ENCODE measurements at places on chromosomes 11 and 22.

DNA sequence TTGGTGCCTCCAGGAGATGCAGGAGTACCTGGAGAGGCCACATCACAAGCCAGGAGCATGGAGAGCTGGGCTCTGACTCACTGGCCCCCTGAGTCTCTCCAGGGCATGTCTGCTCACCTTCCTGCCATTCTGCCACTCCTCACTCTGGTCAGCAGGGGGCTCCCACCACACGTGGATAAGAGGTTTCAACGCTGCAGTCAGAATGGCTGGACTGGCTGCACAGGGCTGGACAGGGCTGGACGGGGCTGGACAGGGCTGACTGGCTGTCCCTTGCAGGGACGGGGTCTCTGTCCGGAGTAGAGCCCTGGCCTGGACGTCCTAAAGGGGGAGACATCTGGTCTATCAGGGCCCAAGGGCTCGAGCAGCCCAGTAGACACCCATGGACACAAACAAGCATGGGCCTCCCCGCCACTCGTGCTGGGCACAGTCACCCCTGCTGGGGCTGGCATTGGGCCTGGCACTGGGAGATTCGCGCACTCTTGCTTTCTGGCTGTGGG is 34.6 kb downstream of the CYTH4 start:
- DNase-seq = peak; percentile 93

- DNase-seq = no peak
Observed at GRCh38 chr11:68122936-68123539, 1.9 kb upstream of the CHKA start.

DNA sequence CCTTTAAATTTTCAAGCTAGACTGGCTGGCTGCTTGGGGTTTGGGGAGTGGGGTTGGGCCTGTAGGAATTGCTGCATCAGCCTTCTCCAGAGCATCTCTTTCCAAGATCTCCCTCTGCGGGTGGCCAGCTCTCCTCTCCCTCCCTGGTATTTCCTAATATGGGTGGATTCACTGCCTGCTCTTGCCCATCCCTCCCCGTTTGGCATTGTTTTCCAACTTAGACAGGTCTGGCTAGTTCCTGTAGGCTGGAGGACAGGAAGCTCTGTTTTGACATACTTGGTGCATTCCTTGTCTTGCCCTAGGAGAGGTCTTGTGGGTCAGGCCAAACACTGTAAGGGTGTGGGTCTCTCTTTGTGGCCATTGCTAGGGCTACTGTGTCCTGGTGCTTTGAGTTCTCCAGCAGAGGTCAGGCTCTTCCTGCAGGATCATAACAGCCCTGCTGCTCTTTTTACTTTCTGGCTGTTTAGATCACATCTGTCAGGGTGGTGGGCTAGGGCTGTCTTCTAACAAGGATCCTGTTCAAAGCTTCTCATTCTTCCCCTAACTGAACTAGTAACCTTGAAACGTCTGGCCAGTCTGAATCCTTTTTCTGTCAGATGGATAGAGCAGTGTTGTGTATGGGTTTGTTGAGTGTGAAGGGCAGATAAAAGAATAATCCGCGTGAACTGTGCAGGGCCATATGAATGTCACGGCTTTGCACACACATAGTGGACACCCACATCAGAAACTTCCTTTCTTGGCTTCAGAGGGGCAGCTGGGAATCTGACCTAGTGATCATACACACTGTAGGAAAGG is 18.3 kb upstream of the MICALL1 start:
- peak; percentile 75 for DNase-seq

- peak; percentile 44 for DNase-seq
Observed at GRCh38 chr22:38148245-38148644, 33.4 kb downstream of the PLA2G6 start.

Data from GM03348 (cell line).